ENCODE measurements at places on chromosomes 2 and 18.

GRCh38 chr2:85926931-85927661, 38.3 kb upstream of the ST3GAL5 start:
- H3K36me3 ChIP-seq = no peaks in the 10 kb centered on the region
- DNase-seq = no peak
- H3K27me3 ChIP-seq = no peaks in the 10 kb centered on the region
- H3K27ac ChIP-seq = no peak overlapping the region

DNA sequence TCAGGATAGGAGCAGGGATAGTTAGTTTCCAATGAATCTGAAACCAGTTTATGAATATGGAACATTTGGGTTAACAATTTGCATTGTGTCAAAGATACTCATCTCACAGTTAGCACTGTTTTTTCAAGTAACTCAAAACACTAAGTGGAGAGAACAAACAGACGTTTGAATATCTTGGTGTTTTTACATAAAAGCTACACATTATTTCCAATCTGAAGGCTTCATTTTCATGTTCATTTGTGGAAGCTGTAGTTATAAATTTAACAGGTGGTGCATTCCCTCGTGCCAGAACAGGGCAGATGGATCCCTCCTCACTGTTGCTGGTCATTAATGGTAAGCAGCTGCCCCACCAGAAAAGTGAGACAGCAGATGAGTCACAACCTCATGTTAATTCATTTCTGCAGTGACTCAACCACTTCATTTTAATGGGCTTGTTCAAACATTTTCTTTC, 286.9 kb downstream of the TMX3 start:
- H3K4me3 ChIP-seq = no peak overlapping the region
- no peaks in the 10 kb centered on the region for H3K4me1 ChIP-seq
- H3K36me3 ChIP-seq = no peaks in the 10 kb centered on the region
- no peak overlapping the region for H3K27ac ChIP-seq
- H3K27me3 ChIP-seq = no peaks in the 10 kb centered on the region
- DNase-seq = no peak

DNA sequence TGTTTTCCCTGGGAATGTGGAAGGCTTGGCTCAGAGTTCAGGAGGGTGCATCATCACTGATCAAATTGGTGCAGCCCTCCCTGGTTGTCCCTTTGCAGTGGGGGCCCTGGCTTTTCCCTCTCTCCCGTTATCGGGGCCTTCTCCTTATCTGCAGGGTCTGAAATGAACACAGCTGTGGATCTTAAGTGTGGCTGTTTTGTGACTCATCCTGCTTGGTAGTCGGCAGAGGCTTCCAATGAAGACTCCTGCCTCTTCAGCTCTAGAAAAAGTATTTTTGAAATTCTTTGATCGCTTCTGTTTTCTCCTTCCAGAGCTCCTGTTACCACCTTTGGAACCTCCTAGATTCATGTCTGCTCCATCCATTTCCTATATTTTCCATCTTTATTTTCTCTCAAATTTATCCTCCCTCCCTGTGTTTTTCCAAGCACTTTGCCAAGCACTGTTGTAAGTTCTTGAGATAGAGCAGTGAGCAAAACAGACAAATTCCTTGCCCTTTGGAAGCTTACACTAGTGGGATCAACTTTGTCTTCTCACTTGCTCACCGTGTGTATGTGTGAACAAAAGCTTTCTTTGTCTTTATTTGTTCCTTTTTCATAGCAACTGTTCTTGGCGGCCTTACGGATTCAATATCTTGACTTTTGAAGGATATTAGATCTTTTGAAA, 45.7 kb downstream of the RALB start:
- no peaks in the 10 kb centered on the region for H3K27me3 ChIP-seq
- no peak overlapping the region for H3K4me3 ChIP-seq
- DNase-seq = no peak
- H3K36me3 ChIP-seq = no peaks in the 10 kb centered on the region

DNA sequence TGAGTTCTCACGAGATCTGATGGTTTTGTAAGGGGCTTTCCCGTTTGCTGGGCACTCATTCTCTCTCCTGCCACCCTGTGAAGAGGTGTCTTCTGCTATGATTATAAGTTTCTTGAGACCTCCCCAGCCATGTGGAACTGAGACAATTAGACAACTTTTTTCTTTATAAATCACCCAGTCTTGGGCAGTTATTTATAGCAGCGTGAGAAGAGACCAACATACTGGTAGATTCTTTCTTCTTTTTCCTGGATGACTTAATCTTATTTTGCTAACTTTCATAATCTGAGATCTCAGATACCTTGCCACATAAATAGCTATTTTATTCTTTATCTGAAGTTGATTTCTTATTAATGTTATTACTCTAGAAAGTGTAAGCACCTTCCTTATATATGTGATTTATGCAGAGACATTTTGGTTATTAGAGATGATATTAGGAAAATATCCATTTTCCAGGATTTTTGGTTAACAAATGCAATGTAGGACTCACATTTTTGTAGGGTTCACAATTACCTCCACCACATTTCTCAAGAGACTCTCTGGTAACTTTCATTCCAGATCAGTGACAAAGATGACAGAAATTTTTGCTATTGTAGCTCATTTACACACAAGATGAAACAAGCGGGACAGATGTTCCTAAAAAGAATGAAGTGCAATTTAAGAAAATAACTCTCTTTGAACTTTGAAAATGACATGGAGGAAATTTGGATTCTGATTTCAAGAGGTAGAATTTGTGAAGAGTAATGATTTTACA, 97.9 kb upstream of the RND3 start:
- H3K27me3 ChIP-seq = no peaks in the 10 kb centered on the region
- H3K4me1 ChIP-seq = no peaks in the 10 kb centered on the region
- no peaks in the 10 kb centered on the region for H3K36me3 ChIP-seq
- no peak overlapping the region for H3K27ac ChIP-seq
- H3K4me3 ChIP-seq = no peak overlapping the region

Measured in aorta (tissue), 5 donors.